Coronary artery (tissue), 2 donors: ENCODE measurements at places on chromosomes 6 and 20.

DNA sequence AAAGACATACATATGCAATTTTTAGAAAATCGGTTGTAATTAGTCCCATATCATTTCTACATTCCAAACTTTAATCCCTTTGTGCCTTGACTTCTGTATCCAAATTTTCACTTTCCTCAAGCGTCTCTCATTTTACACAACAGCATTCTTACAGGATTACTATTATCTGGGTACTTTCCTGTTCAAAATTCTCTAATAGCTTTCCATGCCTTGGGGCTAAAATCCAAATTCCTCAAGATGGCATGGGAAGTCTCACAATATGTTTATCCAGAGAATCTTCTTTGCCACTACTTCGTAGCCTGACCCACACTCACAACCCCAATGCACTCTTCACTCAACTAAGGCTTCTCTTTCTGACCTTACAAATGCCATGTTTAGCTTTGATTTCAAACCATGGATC is 125.0 kb downstream of the TBX18 start:
- DNase-seq = no peak

- peak; percentile 84 for DNase-seq
Observed at GRCh38 chr6:144286503-144287393, 1.6 kb downstream of the UTRN start.

GRCh38 chr20:17613328-17614175 is 43.7 kb downstream of the DSTN start:
- DNase-seq = peak; percentile 85

- no peak for DNase-seq
Observed at GRCh38 chr6:103885446-103885845, 974.3 kb downstream of the HACE1 start.

- DNase-seq = no peak
Observed at GRCh38 chr6:100175814-100176310, 181.8 kb upstream of the MCHR2 start.

DNA sequence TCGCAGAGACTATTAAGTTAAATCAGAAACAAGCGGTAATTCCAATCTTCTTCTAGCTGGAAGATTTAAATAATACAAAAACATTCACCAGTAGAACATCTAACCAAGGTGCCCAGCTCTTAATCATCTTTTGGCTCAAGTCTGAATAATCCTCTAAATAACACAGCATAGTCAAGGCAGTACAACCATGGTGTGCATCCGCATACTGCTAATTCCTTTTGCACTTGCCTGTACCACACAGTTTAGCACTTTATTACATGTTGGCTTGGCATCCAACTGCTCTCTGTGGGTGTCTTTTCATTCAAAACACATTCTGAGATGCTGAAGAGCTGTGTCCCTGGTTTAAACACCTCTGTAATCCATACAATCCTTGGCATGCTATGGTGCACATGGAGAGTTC is 42.3 kb downstream of the VGLL2 start:
- no peak for DNase-seq

DNA sequence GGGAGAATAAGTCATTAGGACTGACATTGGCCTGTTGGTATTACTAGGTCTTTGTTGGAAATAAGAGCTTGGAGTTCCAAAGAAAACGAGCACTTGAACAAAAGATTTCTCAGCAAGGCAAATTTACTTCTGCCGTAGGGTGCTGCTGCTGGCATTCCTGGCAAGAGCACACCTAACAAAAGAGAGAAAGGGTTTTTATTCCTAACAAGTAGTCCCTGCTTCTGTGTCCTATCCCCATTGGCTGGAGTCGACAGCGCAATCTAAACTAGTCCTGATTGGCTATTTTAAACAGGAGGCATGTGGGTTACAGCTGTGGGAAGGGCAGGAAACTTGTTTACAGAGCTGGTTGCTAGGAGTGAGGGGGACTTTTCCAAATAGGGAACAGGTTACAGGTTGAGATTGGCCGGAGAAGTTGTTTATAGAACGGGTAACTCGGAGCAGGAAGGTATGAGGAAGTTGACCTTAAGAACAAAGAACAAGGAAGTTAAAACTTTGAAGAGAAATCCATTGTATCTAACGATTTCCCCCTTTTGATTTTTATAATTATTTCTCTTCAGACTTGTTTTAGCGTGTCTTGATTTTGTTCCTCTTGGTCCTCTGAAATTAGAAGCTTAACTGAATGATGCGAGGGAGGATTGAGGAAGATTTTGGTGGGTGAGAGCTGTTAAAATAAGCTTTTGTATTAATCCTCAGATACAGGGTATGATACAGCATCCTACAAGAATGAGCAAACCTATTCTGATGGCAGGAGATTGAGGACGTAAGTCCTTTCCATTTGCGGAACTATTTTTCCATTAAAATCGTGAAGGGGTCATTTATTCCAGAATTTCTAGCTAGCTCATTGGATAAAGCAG is 3.4 kb upstream of the ZNFX1 start:
- DNase-seq = no peak

DNA sequence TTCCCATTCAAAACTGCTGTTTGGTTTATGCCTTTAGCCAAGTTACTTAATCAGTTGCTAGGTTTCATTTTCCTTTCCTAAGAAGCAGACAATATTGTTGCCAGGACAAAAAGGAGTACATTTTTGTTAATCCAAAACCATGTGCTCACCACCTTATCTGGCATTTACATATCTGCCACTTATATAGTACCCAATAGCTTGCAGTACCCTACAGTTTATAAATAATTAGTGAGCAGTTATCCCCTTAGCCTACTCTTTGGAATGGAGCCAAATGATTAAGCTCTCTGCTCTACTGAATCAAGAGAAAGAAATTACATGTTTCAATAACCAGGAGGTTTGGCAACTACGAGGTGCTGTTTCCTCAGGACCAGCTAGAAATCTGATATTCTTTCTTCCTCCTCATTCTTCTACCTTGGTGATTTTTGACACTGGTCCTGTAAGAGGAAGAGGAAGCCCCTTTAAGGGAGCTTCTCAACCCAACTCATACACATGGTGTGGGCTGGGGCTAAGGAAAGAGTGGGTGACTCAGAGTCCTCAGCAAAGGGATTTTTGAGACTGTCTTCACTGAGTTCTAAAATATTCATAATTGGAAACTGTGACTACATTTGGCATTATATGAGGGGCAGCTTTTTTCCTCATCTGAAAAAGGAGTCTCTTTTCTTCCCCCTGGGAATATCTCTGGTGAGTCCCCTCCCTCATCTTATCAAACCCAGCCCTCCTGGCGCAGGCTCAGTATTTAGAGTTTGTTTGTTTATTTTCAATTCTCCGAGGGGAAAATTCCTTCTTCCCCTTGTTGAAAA is 1.5 kb downstream of the ZNFX1 start:
- no peak for DNase-seq

GRCh38 chr6:89430201-89430962 is 2.6 kb upstream of the ANKRD6 start:
- DNase-seq = no peak

GRCh38 chr20:32301719-32302506 is 24.5 kb downstream of the KIF3B start:
- DNase-seq = no peak

DNA sequence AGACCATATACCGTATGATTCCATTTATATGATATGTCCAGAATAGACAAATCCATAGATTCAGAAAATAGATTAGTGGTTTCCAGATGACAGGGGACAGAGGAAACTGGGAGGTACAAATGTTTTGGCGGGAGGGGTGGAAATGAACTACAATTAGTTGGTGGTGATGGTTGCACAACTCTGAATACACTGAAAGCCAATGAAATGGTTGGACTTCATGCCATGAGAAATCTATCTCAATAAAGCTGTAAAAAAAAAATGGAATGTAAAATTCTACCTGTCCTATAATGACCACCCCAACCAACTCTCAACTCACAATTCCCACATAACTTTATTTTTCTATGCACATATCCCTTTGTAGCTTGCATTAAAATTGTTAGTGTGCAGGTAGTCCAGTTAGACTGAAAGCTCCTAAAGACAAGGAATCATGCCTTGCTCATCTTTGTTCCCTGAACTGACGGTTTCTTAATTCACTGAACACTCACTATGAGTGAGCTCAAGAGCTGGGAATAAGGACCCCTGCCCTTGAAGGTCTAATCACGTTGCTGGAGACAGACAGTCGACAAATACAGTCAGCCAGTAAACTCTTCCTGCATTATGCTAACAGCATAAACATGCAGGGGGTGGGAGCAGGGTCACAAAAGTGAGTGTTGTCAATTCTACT is 1.4 kb downstream of the DCDC2 start:
- no peak for DNase-seq

GRCh38 chr6:112253498-112253840 is 898 bp downstream of the LAMA4 start:
- DNase-seq = no peak

DNA sequence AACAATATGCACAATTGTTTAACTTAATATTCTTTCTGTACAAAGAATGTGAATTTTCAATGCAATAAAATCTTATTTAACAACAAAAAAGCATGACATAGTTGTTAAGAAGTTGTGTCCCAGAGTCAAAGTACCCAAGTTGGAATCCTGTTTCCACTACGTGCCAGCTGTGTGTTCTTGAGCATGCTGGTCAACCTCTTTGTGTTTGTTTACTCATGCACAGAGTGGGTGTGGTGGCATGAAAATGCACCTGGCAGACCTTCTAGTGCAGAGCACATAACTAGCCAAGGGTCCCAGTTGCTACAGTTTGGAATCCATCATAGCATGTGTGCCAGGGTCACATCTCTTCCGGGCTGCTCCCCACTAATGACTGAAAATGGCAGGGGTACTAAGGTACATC is 24.7 kb upstream of the MOCS1 start:
- DNase-seq = no peak

DNA sequence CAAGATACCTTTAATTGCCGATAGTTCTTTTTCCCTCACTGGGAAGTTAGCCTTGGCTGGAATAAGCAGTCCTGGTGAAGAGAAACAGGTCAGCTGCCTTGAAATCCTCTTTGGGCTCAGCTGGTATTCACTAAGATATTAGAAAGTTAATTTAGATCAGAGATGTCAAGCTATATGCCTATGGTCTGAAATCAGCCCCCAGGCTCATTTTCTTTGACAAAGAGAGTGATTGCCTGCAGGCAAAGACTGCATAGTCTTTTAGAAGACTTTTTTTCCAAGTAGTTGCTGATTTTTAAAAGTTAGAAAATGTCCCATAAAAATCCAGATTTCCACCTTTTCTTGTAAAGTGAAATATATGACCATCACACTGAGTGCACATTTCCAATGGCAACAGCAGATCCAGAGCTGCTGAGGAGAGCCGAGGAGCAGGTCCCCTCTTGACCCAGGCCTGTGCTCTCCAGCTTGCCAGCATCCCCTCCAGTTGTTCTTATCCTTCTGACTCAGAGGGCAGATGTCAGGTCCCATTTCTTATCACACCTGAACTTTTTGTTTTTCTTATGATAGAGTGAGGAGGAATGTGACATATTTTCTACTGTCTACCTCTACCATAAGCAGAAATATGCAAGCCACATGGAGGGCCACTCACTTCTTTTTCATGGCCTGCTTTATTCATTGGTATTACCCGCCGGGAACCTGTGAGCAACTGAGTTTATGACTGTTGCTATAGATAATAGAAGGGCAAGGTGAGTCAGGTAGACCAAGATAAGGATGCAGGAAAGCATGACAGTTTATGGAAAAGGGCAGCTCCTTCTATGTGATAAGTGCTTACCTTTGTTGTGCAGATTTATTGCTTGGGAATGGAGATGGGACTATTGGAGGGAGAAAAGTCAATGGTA is 17.6 kb upstream of the L3MBTL3 start:
- DNase-seq = no peak

DNA sequence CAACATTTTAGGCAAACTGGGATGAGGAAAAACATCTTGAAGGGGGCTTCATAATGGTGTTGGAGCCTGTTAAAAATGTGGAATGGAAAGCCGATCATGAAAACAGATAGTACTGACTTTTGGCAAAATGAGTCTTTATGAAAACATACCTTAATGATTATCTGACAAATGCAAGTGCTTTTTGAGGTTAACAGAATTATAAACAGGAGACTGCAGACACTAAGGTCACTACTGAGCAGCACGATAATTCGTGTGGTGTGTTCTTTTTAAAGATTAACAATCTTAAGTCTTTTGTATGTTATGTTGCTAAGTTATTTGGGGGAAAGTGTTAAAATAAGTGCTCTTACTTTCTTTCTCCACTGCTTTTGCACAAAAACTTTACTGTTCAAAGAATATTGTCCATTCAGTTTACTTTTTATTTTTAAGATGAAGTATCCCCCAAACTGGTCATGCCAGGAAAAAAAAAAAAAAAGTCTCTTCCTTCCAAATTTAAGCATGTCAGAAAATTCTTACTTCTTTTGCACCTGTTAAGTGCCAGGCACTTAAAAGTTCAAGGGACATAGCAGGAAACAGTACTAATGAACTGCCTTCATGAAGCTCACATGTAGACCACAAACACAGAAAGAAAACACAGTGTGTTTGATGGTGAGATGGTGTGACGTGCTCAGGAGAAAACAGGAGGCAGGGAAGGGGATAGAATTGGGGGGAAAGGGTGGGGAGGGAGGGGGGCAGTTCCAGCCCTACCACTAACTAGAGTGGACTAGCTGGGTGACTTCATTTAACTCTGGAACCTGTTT is 73.2 kb downstream of the CDYL start:
- DNase-seq = no peak

- no peak for DNase-seq
Observed at GRCh38 chr20:10922506-10922905, 248.7 kb upstream of the JAG1 start.
